ENCODE measurements at places on chromosomes 12 and 14.

GRCh38 chr12:42076976-42077375 lies 67.7 kb downstream of the GXYLT1 start:
- no peak for DNase-seq

DNA sequence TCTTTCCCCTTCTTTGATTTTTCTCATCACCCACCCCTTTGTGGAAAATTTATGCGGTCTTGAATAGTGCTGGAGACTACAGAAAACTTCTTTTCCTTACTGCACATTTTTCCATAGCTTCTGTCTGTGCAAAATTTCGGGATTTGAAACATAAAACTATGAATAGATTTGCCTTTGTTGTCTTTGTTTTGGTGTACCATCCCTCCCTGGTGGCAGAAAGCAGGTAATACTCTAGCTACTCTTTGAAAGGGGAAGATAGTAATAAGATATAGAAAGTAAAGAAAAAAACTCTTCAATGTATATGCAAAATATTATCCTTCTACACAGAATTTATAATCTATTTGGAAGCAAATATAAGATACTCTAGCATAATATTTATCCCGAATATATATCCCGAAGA lies 79.1 kb upstream of the LMO3 start:
- DNase-seq = no peak

DNA sequence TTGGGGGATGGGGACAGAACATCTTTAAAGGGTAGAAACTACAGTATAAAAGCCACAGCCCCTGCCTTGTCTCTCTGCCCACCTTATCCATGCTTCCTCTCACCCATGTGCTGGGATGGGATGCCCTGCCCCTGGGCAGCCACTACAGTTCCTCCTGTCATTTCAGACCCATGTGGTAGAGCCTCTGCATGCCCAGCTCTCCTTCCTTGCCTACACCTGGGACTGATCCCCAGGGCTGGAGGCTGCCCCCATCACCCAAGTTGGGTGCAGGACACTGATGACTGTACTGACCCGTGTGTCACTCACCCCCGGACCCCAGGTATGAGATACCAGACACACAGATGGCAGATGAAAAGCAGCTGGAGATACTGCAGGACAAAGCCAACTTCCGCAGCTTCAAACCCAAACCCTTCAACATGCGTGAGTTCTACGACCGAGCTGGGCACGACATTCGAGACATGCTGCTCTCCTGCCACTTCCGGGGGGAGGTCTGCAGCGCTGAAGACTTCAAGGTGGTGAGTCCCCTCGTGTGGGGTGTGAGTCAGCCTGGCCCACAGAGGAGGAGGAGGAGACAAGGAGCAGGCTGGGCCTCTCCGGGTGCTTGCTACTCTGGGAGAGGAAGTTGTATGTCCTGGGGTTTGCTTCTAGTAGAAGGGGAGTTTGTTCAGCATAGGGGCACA lies 2.2 kb downstream of the ASIC1 start:
- DNase-seq = peak; percentile 49

- no peak for DNase-seq
These were observed 38.7 kb downstream of the STK38L start for GRCh38 chr12:27282754-27283153.

- DNase-seq = no peak
These were observed 46.2 kb downstream of the GALNT8 start for GRCh38 chr12:4766445-4766844.

- no peak for DNase-seq
These were observed 7.6 kb downstream of the KIF26A start for GRCh38 chr14:104145826-104146601.

GRCh38 chr14:42734041-42734440 lies 1127.4 kb downstream of the LRFN5 start:
- no peak for DNase-seq

GRCh38 chr12:69679119-69679518 lies 20.0 kb downstream of the BEST3 start:
- DNase-seq = no peak

DNA sequence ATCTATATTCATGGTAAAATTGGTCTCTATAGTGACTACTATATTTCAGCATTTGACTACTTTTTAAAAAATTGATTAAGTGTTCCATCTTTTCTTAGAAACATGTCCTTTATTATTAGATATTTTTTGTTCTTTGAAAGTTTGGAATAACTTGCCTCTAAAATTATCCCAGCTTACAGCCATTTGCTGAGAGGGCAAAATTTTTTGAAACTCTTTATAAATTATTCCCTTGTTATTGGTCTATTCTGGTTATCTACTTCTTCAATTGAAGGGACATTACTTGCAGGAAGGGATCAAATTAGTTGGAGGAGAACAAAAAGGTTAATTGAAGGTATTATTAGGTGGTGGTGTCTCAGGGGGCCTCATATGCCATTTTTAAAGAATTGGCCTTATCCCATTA lies 184.1 kb downstream of the TTC6 start:
- DNase-seq = no peak

DNA sequence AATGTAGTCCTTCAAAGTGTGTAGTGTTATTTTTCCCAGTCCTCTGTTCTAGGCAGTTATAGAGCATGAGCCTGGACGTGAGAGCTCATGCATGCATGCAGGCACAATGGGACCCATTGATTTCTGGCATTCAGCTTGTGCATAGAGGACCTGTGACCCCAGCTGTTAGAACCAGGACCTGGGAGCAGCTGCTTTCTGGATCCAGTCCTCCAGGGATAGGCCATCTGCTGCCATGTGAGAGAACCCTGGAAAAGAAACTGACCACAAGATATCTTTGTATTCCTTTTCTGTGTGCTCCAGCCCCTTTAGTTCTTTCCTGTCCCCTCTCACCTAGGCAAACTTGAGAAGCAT lies 76.9 kb downstream of the SUSD6 start:
- no peak for DNase-seq

DNA sequence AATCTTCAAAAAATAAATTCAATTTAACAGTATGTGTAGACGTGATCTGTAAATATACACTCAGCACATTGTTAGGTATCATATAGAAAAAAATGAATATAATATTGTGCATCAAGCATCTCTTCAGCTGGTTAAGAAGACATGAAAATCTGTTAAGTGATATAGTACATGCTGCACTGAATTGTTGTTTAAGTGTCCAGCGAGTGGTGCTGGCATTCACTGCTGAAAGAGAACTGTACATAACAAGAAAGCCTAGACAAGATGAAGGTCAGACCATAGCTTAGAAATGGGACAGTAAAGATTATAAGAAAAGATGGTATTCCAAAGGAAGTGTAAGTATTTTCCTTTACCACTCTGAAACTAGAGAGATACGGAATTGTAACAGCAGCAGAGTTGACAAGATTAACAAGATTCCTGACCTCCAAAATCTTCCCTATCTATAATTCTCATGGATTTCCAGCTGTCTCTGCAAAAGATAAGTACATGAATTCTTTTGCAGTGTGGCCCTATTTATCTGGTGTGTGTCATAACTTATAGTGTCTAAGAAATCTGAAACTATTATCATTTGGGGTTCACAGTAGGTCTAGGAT lies 198.6 kb downstream of the FLRT2 start:
- no peak for DNase-seq

- no peak for DNase-seq
These were observed 291.7 kb upstream of the FAR2 start for GRCh38 chr12:28857369-28857768.

DNA sequence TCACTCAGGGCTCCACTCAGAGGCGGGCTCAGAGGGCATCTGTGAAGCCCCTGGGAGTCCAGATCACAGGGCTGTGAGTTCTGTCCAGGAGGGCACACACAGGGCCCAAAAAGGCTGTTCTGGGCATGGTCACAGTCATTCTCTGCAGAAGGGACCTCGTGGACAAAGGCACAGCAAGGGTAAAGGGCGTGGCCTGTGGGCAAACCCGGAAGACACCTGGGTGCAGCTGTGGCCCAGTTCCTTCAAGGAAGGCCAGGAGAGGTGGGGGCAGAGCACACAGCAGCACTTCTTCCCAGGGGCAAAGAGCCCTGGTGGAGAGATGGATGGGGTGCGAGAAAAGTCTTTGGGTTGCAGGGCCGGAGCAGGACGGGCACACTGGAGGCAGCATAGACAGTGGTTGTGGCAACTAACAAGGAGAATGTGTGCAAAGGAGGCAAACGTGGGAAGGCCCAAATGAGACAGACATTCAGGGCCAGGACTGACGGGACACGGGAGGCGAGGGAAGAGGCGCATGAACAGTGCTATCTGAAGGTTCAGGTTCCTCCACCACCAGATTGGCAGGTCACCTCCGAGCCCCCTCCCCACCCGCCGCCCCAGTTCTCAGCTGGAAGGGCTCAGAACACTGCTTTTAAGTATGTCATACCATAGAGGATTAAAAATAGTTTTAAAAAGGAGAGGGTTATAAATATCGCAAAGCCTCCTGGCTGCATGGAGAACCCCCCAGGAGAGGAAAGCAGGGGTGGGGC lies 8.9 kb downstream of the CLMN start:
- DNase-seq = no peak

- DNase-seq = no peak
These were observed 14.0 kb downstream of the TMEM30B start for GRCh38 chr14:61266891-61267740.

GRCh38 chr14:32576088-32576795 lies 247.1 kb downstream of the AKAP6 start:
- no peak for DNase-seq

GRCh38 chr14:45650754-45651153 lies 397.8 kb upstream of the MIS18BP1 start:
- DNase-seq = no peak

DNA sequence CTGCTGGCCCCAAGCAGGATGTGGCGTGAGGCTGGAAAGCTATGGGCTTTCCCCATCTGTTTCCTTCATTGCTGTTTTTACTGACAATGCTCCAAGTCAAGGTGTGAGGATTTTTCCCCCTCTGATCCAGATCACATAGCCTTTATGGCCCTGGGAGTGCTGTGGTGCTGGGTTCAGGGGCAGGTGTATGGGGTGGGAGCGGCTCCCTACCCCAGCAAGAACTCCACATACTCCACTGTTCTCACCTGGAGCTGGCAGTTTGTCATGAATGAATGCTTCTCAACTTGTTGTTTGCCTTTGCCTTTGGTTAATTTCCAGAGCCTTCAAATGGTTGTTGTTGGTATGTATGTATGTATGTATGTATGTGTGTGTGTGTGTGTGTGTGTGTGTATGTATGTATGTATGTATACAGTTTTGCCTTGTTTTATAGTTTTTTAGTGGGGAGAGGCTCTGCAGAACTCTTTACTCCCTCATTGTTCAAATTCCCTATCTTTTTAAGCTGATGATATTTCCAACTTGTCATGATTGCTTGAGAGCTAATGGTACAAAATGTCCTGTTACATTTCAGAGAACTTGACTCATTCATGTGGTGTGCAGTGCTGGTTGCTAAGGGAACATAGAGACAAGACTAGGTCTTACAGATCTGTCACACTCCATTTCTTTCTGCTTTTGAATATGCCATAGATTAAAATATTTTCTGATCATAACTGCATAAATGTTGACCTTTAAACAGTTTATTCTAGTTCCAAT lies 36.6 kb upstream of the ASPG start:
- DNase-seq = no peak

DNA sequence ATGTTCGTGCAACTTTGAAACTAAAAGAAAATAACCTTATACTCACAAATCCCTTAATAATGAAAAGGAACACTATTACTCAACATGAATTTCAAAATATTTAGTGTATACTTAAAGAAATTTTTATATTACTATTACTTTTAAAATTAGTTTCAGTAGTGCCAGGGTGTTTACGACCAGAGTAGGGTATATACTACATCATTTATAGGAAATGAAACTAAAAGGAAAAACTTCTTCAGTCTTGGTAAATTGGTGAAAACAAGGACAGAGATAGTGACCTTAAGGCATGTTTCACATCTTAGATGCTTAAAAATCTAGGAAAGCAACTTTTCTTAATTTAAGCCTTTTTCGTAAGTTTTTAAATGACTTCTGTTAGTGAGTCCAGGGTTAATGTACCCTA lies 4.5 kb downstream of the USP15 start:
- DNase-seq = no peak

GRCh38 chr12:88418856-88419497 lies 161.3 kb downstream of the KITLG start:
- DNase-seq = no peak

DNA sequence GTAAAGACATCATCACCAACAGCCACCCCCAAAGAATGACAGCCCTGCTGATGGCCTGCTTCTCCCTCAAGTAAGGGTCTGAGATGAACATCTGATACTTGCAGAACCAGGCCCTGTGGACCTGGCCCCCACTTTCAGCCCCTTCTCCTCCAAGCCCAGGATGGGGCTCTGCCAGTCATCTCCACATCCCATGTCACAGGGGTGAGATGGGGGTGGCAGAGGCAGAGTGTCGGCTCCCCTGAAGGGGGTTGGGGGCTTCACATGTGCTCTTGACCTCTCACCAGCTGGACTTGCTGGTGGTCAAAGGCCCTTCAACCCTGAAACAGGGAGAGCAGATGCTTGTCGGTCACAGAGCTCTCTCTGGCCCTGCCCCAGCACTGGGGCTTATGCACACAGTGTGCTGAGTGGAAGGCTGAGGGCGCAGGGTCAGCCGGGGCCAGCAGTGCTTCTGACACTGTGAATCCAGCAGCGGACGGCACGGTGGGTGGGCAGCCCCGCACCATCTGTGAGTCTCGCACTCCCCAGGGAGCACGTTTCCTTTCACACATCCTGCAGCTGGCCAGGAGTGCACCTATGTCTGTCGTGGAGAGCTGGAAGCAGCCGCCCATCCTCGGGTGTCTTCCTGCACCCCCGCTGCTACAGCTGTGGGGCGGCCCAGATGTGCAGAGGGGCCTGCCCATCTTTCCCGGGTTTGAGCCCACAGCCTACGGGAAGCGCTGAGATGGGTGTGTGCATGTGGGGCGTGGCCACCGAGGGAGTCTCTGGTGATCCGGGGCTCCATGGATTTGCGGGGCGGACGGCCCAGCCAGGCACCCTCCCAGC lies 94.3 kb downstream of the ADGRD1 start:
- no peak for DNase-seq

GRCh38 chr14:61751475-61751989 lies 10.7 kb upstream of the SNAPC1 start:
- DNase-seq = no peak

All from stimulated activated CD4-positive, alpha-beta T cell treated with anti-CD3 and anti-CD28 coated beads, Interleukin-15, amount 100 ng/mL, for 48 hours (primary cell).